ENCODE measurements at places on chromosomes 3 and 15. TPM values are rescaled to one million over a fixed set of nuclear protein-coding genes. Genes with fewer than 3 reads are reported as not detected.

The HIGD2B gene
- not detected for polyA plus RNA-seq

The ADPRH gene
- polyA plus RNA-seq: 6.5 TPM

The GNAT1 gene
- polyA plus RNA-seq: not detected

The MYL3 gene
- polyA plus RNA-seq: 1,012 TPM

The TMEM207 gene
- not detected for polyA plus RNA-seq

The EFCC1 gene
- polyA plus RNA-seq: 1.2 TPM

The ZPLD1 gene
- polyA plus RNA-seq: not detected

The LRRC31 gene
- not detected for polyA plus RNA-seq

The BCL2A1 gene
- 0.41 TPM for polyA plus RNA-seq

The GSK3B gene
- 11.4 TPM for polyA plus RNA-seq

The ALDH1A2 gene
- 14.7 TPM for polyA plus RNA-seq

The SPINT1 gene
- polyA plus RNA-seq: 0.43 TPM

The SOX14 gene
- polyA plus RNA-seq: not detected

The WDR93 gene
- 0.05 TPM for polyA plus RNA-seq

The ZNF620 gene
- polyA plus RNA-seq: 2.1 TPM

The CNTN6 gene
- polyA plus RNA-seq: 0.02 TPM

The FGD5 gene
- 8.6 TPM for polyA plus RNA-seq

The GHSR gene
- polyA plus RNA-seq: not detected

The CPLX3 gene
- 13.3 TPM for polyA plus RNA-seq

The CHRNA3 gene
- 0.11 TPM for polyA plus RNA-seq

The MKRN2 gene
- polyA plus RNA-seq: 23.4 TPM

The MTMR10 gene
- 12.7 TPM for polyA plus RNA-seq

The CFAP20DC gene
- 0.16 TPM for polyA plus RNA-seq

The WDR49 gene
- polyA plus RNA-seq: 4.4 TPM

The SFMBT1 gene
- 3.8 TPM for polyA plus RNA-seq

The TF gene
- 18.3 TPM for polyA plus RNA-seq

The RUBCN gene
- 13.4 TPM for polyA plus RNA-seq

The CADPS gene
- polyA plus RNA-seq: 37.5 TPM

The PLSCR2 gene
- polyA plus RNA-seq: not detected

The IL12A gene
- polyA plus RNA-seq: 0.29 TPM

The ABCC5 gene
- 28.9 TPM for polyA plus RNA-seq

The FOXL2NB gene
- polyA plus RNA-seq: not detected

The LRRC57 gene
- polyA plus RNA-seq: 7.3 TPM

The LDHAL6B gene
- polyA plus RNA-seq: not detected

The IMP3 gene
- polyA plus RNA-seq: 48.1 TPM

The BDH1 gene
- polyA plus RNA-seq: 19.8 TPM

The ACKR4 gene
- 7.2 TPM for polyA plus RNA-seq

The HAUS2 gene
- polyA plus RNA-seq: 12.4 TPM

The RASL12 gene
- polyA plus RNA-seq: 68.8 TPM

The AQP9 gene
- polyA plus RNA-seq: 0.16 TPM

The POC1A gene
- polyA plus RNA-seq: 0.75 TPM

The NR2E3 gene
- polyA plus RNA-seq: 0.05 TPM

The GPR171 gene
- 0.34 TPM for polyA plus RNA-seq

The CCR8 gene
- not detected for polyA plus RNA-seq

The PSTPIP1 gene
- polyA plus RNA-seq: 1.9 TPM

The SCN11A gene
- polyA plus RNA-seq: not detected

Measured in right cardiac atrium (tissue), 5 donors.